ENCODE measurements at places on chromosomes 4 and X.

DNA sequence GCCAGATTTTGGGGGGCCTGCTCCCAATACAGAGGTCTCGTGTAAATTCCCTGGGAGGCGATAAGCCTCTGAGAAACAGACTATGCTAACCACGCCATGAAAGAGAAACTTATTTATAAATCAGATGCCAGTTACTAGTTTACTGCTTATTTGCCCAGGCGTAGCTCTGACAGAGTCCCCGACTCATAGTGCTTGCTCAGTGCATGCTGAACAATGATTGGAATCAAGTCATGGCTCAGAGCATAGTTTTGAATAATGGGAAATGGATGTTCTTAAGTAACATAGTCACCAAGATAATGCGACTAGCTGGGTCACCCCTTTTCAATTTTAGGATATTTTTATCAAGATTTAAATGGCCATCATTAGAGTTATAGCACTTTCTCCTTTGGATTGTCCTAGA lies 39.9 kb downstream of the HTT start:
- no peak for DNase-seq

DNA sequence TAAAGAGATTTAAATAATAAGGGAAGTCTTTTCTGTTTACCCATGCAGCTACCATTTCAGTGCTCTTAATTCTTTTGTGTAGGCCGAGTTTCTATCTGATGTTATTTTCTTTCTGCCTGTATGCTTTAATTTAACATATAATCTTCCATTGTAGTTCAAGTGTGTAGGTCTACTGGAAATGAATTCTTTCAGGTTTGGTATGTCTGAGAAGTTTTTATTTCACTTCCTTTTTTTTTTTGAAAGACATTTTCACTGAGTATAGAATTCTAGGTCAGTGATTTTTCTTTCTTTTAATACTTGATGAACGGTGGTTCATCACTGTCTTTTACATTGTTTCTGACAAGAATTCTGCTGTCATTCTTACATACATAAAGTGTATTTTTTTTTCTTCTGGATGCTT lies 42.1 kb downstream of the VAMP7 start:
- no peak for DNase-seq

DNA sequence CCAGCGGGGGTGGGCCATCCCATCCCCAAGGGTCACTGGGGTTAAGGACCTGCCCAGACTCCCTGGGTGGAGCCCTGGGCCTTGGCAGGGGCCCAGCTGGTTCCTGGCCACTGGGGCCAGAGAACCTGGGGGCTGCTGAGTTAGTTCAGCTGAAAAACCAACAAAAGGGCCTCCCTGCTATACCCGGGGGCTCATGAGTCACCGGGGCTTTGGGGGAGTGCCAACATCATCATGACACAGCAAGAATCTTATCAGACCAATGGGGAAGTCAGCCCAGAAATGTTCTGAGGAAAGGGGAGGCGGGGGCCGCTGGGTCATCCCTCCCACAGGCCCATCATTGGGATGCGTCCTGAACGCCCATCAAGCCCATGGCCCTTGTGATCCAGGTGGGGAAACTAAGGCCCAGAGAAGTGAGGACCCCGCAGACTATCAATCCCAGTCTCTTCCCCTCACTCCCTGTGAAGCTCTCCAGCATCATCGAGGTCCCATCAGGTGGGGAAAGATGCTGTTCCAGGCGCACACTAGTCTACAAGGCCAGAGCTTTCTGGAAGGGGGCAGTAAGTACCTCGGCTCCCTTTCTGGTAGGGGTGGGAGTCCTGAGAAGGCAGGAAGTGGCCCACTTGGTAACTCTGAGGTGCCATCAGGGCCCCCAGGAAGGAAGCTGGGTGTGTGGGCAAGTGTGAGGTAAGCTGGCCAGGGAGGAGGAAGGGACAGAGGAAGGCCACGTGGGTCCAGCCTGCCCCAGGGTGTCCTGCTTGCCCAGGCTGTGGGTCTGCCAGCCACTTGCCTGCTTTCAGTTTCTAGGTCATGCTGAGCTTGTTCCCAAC lies 4.5 kb downstream of the G6PD start:
- DNase-seq, result peak; percentile 63

- DNase-seq, result no peak
Measured at GRCh38 chrX:13598877-13599276, 29.5 kb downstream of the EGFL6 start.

- DNase-seq, result no peak
Measured at GRCh38 chr4:108185252-108185651, 16.5 kb upstream of the LEF1 start.

- DNase-seq, result no peak
Measured at GRCh38 chr4:17362430-17362829, 149.5 kb downstream of the QDPR start.

DNA sequence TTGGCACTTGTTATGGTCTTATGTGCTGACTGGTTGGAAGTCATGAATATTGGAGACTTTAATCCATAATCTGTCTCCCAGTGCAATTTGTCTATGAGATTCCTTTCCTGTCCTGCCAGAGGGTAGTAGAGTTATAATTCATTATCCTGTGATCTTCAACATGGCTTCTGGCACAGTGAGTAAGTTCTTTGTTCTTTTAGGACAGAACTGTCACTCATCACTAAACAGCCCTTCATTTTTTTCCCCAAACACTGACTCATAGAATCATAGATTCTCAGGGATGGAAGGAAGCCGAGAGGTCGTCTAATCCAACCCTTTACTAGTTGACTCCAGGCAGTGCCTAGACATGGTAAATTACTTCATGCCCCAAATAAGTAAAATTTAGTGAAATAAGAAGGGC lies 78.4 kb downstream of the LUZP4 start:
- DNase-seq, result peak; percentile 77
